ENCODE measurements at places on chromosomes 3 and 15.

DNA sequence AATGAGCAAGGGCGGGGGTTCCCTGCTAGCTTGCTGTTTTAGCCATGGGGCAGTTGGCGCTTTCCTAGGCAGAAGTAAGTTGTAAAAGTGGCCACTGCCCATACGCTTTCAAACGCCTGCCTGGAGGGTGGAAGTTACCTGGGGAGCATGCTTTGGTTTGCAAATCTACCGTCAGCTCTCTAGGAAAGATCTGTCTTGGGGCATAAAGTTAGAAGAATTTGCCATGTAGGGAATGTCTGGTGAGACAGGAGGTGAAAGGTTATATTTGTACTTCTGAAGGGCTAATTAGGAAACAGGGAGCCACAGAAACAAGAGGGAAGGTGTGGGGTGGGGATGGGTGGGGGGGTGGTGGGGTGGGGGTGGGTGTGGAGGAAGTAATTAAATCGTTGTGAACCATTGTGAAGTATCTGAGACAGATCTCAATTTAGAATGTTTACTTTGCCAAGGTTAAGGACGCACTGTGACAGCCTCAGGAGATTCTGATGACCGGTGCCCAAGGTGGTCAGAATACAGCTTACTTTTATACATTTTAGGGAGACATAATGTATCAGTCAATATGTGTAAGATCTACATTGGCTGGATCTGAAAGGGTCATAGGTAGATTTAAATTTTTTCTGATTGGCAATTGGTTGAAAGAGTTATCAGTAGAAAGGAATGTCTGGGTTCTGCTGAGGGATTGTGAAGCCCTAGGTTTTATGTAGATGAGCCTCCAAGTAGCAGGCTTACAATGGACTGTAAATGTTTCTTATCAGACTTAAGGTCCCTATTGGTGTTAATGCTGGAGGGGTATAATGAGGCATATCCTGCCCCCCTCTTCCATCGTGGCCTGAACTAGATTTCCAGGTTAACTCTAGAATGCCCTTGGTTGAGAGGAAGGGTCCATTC is 62.0 kb upstream of the GCNT3 start:
- DNase-seq, result no peak

DNA sequence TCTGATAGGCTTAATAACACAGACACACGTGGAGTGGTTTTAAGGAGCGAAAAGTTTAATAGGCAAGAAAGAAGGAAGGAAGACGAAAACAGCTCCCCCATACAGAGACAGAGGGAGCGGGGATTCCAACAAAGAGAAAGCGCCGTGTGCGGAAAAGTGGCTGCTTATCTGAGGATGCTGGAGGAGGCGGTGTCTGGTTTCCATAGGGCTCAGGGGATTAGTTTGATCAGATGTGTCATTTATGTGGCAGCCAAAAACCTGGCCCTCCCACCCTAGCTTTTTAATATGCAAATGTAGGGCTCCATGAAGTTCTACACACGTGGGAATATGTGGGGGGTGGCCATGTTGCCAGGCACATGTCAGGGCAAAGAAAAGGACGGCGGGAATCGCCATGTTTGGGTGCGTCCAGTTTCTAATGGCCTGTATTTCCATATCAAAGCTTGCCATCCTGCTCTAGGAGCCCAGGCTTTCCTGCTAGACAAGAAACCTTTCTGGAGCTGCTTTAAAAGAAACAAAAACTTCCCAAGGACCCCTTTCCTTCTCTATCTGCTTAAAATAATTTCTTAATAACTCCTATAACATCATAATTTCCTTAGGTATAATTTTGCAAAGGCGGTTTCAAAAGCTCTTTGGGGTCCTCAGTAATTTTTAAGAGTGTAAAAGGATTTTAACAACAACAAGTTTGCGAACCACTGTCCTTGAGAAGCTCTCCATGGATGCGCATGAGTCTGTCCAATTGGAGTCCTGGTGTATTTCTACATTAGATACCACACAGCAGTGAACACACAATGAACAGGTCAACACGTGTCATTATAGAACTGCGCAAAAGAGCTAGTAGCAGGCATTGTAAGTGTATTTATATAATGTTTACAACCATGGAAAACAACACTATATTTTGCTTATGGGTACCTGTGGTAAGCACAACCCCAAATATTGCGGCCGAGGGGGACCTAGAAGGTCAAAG is 622 bp upstream of the ZNF589 start:
- DNase-seq, result no peak

DNA sequence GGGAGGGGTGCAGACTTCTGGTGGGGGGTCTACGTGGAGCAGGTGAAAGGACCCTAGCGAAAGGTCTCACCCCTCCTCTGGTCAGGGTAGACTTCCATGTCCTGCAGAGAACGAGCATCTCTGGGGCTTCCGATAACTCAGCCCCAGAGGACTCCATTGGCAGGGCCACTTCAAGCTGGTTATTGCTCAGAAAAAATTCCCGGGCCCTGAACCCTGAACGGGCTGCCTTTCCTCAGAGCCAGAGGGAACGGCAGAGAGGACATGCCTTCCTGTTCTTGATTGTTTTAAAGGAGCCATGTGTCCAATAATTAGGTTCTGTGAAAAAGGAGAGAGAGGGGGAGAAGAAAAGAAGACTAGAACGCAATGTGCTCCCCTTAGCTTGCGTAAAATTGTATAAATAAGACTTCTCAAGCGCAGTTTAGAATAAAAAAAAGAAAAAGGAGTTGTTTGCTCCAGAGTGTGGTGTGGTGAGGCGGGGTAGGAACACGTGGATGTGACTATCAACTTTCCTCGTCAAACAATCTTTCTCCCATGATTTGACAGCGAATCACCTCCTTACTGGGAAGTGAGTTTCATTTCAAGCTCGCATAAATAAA is 193.4 kb upstream of the UBE2E1 start:
- DNase-seq, result no peak

DNA sequence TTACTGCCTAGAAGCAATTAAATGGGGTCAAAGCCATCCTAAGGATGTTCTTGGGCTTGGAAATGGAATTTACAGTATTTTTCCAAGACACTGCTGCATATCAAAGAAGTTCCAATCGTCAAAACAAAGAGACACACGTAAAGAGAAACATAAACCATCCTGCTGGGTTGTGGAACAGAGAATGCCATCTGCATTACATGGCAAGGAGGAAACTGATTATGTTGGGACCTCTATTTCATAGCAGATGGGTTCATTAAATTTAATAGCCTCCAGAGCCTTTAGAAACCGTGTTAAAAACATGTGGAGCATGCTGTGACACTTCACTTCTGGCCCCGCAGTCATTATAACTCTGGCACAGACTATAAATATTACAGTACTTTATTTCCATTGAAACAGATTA is 154.6 kb downstream of the LRTM1 start:
- DNase-seq, result no peak

- no peak for DNase-seq
Observed at GRCh38 chr15:100133001-100133400, 208.8 kb downstream of the ADAMTS17 start.

GRCh38 chr15:100986158-100986896 is 67.2 kb downstream of the LRRK1 start:
- no peak for DNase-seq

GRCh38 chr15:91599261-91599660 is 254.2 kb upstream of the SLCO3A1 start:
- no peak for DNase-seq

Data from CD4-positive, alpha-beta T cell treated with Interleukin-6 at 100 ng/mL for 8 hours (primary cell).